Stimulated activated CD4-positive, alpha-beta T cell treated with anti-CD3 and anti-CD28 coated beads, Interleukin-1b, Interleukin-23, amount 100 ng/mL, for 1 hour (primary cell): ENCODE measurements at places on chromosomes 1 and 21.

DNA sequence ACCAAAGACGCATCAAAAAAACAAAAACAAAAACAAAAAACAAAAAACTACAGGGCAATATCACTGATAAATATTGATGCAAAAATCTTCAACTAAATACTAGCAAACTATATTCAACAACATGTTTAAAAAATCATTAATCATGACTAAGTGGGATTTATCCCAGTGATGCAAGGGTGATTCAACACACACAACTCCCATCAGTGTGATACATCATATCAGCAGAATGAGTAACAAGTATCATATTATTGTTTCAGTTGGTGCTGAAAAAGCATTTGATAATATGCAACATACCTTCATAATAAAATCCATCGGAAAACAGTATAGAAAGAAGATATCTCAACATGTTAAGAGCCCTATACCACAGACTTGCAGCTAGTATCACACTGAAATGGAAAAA lies 953.0 kb downstream of the AMY1C start:
- no peak for DNase-seq

DNA sequence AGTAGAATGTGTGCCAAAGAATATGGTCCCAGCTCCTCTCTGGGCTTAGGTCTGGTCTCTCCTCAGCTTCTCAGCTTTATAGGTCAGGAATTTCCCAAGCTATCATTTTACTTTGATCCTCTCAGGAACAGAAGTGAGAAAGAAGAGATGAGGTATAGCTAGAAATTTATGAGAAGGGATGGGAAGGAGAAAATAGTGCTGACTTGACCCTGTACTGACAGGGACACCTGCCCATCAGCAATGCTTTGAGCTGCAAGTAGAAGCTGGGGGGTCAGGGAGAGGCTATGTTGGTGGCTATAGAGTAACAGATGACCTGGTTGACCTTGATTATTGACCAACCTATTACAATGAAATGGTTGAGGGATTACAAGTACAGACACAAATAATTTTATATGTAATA lies 75.0 kb downstream of the XCL2 start:
- DNase-seq: no peak

DNA sequence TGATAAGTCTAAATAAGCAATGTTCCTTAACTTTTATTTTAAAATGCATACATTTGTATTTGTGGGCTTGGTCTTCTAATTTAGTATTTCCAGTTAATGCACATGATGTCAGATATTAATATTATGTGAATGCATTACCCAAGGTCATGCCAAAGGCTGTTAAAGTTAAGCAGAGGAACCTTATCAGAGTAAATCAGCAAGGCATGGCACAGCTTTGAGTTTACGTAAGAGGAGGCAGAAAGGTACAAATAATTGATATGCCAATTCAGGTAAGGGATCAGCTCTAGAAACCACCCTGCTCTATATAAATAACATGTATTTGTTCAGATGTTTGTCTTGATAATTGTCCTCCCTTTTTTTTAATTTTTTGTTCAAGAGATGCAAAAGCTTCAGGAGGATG lies 64.5 kb upstream of the CHRM3 start:
- DNase-seq: no peak

- DNase-seq: no peak
Measured at GRCh38 chr1:35261412-35262120, 6.9 kb upstream of the ZMYM4 start.

- no peak for DNase-seq
Measured at GRCh38 chr1:156851779-156852417, 7.0 kb downstream of the INSRR start.

- no peak for DNase-seq
Measured at GRCh38 chr1:221025956-221026355, 146.7 kb downstream of the HLX start.

DNA sequence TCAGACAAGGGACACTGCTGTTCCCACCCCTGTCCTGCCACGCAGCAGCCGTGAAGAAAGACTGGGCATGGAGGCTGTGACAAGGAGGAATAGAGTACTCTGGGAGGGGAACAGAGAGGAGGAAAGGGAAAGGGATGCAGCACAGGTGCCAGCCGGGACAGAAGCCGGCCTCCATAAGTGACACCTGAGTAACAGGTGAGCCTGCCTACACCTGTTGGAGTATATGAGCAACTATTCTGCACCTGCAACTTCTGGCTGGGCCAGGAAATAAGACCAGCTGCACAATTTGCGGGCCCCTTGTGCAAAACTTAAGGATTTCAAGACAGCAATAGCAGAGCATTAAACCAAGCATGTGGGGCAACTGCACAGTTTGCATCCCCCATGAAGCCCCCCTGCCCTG lies 72.5 kb upstream of the GOLT1A start:
- no peak for DNase-seq
